ENCODE measurements at places on chromosomes 12 and 14.
A peak's percentile ranks its signal among the peaks of the same experiment; 100 is the strongest.

GRCh38 chr14:56331592-56332216 is 213.5 kb downstream of the PELI2 start:
- DNase-seq, result no peak

GRCh38 chr12:124075841-124076240 is 102.8 kb downstream of the ZNF664 start:
- DNase-seq, result no peak

DNA sequence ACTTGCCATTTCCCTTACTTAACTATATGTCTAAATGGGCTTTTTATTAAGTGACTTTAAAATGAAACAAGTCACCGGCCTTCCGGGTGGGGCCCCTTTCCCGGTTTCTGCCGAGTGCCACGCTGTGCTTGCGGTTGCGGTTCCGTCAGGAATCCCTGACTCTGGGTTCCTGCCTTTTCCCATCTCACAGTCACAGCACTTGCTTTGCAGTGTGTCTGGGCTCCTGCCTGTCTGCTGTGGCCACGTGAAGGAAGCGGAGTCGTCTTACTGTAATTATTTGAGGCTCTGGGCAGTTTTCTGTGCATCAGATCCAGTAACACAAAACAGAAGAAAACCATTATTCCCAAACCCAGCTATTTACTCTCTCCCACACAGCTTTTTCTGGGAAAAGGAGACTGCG is 44.0 kb upstream of the FRMD6 start:
- no peak for DNase-seq

DNA sequence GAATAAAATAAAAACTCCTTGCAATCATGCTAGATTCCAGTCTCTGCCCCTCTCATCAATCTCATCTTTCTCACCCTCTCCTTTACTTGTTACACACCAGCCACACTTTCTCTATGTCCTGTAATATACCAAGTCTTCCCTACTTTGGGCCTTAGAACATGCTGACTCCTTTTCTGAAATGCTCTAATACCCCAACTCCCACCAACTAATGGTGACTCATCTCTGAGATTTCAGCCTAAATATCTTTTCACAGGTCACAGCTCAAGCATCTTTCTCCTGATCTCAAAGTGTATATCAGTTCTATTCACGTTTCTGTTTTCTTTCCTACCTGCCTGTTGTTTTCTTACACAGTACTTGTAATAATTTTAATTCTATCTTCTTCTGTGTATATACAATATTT is 378.9 kb upstream of the PRICKLE1 start:
- DNase-seq, result no peak

- no peak for DNase-seq
Observed at GRCh38 chr14:96902004-96902403, 104.8 kb downstream of the VRK1 start.

GRCh38 chr14:39474416-39474911 is 42.2 kb upstream of the FBXO33 start:
- DNase-seq, result no peak

DNA sequence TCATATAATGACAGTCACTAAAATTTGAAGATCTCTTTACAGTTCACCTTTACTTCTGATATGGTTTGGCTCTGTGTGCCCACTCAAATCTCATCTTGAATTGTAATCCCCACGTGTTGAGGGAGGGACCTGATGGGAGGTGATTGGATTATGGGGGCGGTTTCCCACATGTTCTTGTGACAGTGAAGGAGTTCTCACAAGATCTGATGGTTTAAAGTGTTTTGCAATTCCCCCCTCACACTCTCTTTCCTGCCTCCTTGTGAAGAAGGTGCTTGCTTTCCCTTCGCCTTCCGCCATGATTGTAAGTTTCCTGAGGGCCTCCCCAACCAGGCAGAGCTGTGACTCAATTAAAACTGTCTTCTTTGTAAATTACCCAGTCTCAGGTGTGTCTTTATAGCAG is 27.3 kb upstream of the CD9 start:
- no peak for DNase-seq

DNA sequence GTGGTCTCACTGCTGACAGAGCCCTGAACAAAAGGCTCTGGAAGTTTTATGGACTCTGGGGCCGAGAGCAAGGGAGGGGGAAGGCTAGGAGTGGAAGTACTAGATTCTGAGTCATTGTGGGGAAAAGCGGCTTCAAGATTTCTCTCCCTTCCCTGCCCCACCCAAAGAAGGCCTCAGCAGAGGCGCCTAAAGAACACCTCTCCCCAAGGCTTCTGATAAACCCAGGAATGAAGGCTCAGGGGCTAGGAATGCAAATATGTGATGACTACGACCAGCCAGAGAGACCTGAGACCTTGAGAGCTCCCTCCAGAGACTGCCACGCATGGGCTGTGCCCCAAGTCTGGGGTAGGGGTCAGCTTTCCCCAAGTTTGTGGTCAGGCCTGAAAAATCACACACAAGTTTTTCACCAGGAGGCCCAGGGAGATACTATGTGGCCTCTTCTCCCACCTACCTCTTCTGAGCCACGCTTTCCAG is 130.7 kb upstream of the HIF1A start:
- no peak for DNase-seq

DNA sequence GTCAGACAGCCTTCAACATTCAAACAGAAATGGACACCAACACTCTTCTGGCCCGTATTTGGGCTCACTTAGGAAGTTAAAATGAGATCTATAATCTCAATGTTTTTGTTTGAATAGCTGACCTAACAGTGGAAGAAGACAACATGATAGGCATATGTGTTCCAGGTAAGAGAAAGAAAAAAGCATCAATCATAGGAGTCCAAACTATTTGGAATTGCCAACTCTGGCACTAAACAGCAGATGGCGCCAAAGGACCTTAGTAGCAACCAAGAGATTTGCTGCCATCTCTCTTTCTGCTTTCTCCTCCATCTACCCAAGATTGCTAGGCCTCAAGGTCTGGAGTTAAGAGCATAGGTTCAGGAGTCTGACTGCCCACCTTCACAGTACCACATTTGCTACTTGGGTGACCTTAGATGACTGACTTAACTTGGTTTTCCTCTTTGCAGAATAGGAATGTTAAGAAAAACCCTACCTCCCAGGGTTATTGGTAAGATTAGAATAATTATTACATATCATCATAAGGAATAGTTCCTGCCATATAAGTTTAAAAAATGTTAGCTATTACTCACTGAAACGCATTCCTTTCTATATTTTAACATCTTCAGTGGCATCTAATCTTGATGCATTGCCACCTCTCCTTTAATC is 30.2 kb downstream of the PEX5 start:
- DNase-seq, result peak; percentile 63

DNA sequence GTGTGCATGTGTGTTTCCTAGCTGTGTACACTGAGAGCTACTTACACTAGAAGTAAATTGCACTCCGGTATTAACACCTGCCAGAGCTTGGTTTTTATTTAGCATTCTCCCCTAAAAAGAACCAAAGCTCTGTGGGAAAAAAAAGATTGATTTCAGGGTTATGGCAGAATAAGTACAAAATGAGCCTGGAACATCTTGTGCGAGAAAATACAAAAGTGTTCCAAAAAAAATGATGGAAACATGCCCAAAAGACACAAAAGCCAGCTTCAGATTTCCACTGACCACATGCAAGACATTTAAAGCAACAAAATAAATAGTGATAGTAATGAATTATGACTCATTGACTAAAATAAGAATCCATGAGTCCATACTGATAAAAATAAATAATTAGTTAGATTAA is 188.3 kb downstream of the GXYLT1 start:
- no peak for DNase-seq

GRCh38 chr12:109760930-109761921 is 47.6 kb downstream of the FAM222A start:
- DNase-seq, result no peak

GRCh38 chr14:21025371-21026273 is 761 bp upstream of the NDRG2 start:
- DNase-seq, result no peak

- no peak for DNase-seq
Observed at GRCh38 chr12:75564852-75565251, 53.4 kb upstream of the KRR1 start.

GRCh38 chr14:49480979-49481498 is 105.1 kb downstream of the RPS29 start:
- DNase-seq, result no peak

DNA sequence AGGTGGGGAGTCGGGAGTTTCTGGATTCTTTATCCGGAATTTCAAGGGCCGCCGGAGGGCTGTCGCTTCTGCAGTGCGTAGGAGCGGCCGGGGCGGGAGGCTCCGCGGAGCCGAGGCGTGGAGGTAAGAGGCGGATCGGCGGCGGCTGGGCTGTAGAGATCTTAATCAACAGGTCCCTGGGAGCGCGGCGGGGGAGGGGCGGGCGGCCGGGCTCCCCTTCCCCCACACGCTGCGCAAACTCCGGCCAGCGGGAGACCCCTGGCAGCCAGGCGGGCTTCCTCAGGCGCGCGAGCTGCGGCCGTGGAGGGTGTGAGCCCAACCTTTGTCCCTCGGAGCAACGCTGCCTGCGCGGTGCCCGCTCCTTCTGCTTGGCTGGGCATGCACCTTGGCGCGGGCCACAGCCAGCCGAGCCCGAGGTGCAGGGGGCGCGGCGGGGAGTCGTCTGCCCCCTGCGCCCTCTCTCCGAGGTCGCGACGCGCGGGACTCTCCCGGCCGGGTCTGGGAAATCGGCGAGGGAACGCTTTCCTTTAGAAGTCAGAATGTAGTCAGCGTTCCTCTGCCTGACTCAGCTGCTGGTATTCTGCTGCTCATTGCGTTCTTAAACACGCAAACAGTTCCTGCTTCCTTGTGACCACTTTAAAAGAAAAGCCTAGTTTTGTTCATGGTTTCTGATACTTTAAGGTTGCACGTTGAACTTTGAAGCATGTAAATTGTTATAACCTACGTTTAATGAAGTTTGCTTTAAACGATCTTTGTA is at the start of gene PALS1:
PALS1 (plus strand) TSS at position 25 of the 757 bp plus-strand sequence. CDS start 37,736 bp downstream, outside the sequence.
- no peak for DNase-seq

DNA sequence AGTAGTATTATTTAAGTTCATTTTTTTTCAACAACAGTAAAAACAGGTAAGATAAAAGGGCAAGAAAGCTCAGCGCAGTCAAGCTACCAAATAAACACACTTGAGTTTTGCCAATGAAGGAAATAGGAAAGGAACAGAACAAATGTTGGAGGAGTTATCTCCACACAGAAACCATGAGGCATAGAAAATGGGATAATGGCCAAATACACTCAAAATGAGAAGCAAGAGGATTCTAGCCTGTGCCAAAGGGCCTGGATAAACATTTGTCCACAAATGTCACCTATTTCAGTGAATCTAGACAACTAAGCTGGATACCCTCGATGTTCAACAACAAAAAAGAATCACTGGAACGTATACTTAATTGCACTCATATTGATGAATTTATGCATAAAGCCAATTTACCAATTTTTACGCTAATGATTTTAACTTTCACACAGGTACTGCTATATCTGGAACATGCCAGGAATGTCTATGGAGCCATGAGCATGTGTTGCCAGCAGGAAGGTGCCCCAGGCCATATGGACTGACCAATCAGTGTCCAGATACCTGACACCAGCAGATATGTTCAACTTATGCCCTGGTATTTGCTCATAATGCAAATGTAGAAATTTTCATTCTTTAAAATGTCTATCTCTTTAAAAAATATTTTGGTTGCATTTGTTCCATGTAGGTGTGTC is 21.1 kb downstream of the ST8SIA1 start:
- DNase-seq, result peak; percentile 76

- no peak for DNase-seq
Observed at GRCh38 chr12:40376533-40377267, 151.9 kb downstream of the LRRK2 start.

DNA sequence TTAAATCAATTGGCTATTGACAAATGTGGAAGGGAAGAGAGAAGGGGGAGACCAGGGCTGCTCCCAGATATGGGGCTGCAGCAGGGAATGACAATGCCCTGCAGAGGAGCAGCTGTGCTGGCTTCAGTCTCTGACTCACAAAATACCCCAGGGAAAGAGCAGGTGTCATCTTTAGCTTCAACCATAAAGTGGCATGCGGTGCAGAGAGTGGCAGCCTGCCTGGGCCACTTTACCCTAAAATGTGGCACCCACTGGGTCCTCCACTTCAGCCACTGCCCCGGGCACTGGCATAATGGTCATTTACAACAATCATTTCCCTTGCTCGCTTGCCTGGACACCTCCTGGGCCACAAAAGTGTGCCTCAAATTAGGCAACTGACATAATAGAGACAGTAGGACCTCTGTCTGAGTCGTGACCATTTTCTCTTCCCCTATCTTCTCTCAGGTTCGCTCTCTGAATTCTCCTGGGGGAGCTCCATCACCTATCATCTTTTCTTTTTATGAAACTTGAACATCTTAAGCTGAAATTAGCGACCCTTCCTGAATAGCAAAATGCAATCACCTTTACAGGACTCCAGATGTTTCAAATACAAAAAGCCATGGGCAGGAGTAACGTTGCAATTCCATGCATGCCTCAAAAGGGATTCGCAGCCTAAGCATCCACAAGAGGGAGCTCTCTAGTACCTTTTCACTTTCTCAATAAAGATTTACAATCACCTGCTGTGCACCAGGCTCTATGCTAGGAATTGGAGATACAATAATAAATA is 179.9 kb upstream of the ATF7IP start:
- DNase-seq, result peak; percentile 58

DNA sequence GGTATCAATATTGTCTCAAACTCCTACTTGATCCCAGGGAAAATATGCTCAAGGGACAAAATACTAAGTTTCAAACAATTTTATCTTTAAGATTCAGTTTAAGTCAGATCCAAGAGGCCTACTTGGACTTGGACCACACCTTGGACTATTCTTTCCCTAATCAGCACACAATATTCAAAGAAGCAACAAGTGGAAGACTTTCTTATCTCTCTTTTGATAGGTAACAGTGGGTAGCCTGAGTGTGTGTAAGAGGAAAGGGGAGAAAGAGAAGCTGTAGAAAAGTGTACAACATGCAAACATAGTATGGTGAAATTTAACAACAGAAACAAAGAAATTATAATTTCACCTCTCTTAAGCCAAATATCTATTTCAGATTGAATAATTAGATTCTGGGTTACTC is 6.5 kb downstream of the CERS5 start:
- no peak for DNase-seq

Data from T47D (cell line).